Forelimb muscle (tissue), 1 donor: ENCODE measurements at places on chromosomes 7 and 10. TPM values are rescaled to one million over a fixed set of nuclear protein-coding genes. Genes with fewer than 3 reads are reported as not detected.

Gene RP9
- 25.5 TPM for polyA plus RNA-seq

- DNase-seq, result no peak
Measured at GRCh38 chr10:124663766-124664360, 80.3 kb downstream of the FAM53B start.

- DNase-seq, result no peak
Measured at GRCh38 chr7:74129887-74130286, 44.3 kb upstream of the EIF4H start.

Gene HKDC1
- not detected for polyA plus RNA-seq

GRCh38 chr7:149141893-149142292 is 5.4 kb upstream of the ZNF398 start:
- no peak for DNase-seq
